Activated B cell treated with CpG ODN at 0.5 μM for 24 hours (primary cell): ENCODE measurements at places on chromosomes 4 and X.
A peak's percentile ranks its signal among the peaks of the same experiment; 100 is the strongest.

- no peaks in the 10 kb centered on the region for H3K27me3 ChIP-seq
- no peak for DNase-seq
- H3K4me1 ChIP-seq: peaks cover 3% of the 10 kb centered on the region
- no peak overlapping the region for H3K27ac ChIP-seq
Measured at GRCh38 chr4:114021451-114021850, 42.0 kb upstream of the ARSJ start.

DNA sequence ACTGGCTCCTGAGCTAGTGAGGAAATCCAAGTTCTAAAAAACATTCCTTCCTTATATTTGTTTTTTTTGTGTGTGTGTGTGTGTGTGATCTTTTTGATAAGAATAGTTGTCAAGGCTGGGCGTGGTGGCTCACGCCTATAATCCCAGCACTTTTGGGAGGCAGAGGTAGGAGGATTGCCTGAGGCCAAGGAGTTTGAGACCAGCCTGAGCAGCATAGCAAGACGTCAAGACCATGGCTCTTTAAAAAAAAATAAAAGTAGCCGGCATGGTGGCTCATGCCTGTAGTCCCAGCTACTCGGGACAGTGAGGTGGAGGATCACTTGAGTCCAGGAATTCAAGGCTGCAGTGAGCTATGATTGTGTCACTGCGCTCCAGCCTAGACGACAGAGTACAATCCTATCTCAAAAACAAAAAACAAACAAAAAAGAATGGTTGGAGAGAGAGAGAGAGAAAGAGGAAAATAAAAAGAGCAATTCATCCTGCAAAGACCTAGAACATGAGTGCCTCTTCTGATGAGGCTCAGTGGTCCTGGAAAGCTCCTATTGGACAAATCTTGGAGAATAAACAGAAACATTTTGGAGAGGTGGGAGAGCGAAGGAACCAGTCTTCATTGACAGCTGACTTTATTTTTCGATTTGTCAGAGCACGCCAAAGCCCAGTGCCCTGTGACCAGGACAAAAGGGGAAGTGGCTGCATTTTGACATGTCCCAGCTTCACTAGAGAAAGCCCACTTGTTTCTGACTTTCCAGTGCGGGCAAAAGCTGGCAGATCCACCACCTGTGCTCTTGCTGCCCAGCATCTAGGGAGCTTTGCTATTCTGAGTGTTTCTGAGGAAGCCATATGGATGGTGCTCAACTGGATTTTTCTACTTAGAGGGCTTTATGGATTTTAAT is 244.7 kb downstream of the PALLD start:
- H3K27ac ChIP-seq: no peak overlapping the region
- H3K36me3 ChIP-seq: no peaks in the 10 kb centered on the region
- H3K4me3 ChIP-seq: no peak overlapping the region

- no peaks in the 10 kb centered on the region for H3K4me1 ChIP-seq
- H3K27me3 ChIP-seq: peaks cover 2% of the 10 kb centered on the region
- no peak overlapping the region for H3K4me3 ChIP-seq
- H3K36me3 ChIP-seq: no peaks in the 10 kb centered on the region
- DNase-seq: no peak
Measured at GRCh38 chr4:87299898-87300297, 22.8 kb downstream of the HSD17B13 start.

GRCh38 chr4:145285928-145286327 is 105.5 kb upstream of the OTUD4 start:
- no peak overlapping the region for H3K27ac ChIP-seq
- H3K4me1 ChIP-seq: no peaks in the 10 kb centered on the region
- no peaks in the 10 kb centered on the region for H3K36me3 ChIP-seq
- H3K27me3 ChIP-seq: peaks cover 5% of the 10 kb centered on the region
- H3K4me3 ChIP-seq: no peak overlapping the region

DNA sequence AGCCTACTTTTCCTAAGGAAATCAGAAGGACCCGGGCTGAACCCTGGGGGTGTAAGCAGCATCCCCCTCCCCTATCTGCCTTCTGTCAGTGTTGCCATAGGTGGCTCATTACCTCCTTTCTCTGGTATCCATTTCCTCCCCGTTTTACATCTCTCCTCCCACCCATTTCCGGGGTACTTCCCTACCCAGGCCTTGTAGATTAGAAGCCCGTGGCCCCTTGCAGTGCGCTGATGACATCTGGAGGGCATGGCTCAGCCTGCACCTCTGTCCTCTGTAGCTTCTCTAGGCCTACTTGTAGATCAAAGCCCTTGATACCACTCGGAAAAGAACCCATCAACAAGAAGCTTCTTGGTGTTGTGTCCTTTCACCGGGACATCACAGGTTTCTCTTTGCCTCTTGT is 71.8 kb downstream of the NBDY start:
- DNase-seq: no peak
- H3K36me3 ChIP-seq: peaks cover 21% of the 10 kb centered on the region
- no peak overlapping the region for H3K4me3 ChIP-seq
- H3K27ac ChIP-seq: peak overlapping the region; percentile 82
- H3K4me1 ChIP-seq: peaks cover 33% of the 10 kb centered on the region

DNA sequence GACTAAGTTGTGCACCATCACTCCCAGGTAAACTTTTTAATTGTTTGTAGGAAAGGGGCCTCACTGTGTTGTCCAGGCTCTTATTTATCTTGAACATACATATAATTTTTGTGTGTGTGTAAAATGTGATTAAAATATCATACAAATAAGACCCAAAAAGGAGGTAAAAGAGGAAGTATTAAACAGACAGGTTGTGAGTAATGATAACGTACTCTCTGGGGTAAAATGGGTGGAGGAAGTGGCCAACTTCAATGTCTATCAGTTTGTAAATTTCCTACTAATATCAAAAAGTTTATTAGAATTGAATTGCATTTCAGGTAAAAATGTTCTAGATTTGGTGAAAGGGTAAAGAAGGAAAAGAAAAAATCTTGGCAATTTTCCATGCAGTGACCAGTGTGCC is 48.8 kb downstream of the SULT1E1 start:
- no peaks in the 10 kb centered on the region for H3K4me1 ChIP-seq
- H3K4me3 ChIP-seq: no peak overlapping the region
- no peaks in the 10 kb centered on the region for H3K27me3 ChIP-seq

DNA sequence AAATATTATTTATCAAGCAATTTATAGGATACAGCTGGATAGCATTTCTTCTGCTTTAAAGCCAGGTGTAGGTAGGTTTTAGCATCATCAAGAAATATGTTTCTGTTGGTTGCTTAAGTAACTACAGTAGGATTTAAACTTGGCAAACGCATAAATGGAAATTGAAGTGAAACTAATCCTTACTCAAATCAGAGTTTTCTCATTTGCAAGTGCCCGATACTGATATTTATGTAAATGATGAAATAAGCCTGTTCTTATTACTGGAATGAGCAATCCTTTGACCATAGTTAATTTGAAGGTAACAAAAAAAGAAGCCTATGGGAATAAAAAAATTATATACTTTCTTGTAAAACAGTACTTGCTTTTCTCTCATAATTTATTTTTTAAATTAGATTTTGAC is 23.2 kb upstream of the PIGA start:
- H3K36me3 ChIP-seq: no peaks in the 10 kb centered on the region
- no peak overlapping the region for H3K4me3 ChIP-seq
- no peak overlapping the region for H3K27ac ChIP-seq
- H3K27me3 ChIP-seq: peaks cover 2% of the 10 kb centered on the region
- DNase-seq: no peak
- H3K4me1 ChIP-seq: peaks cover 3% of the 10 kb centered on the region

GRCh38 chr4:64882311-64883086 is 473.2 kb upstream of the TECRL start:
- H3K27me3 ChIP-seq: no peaks in the 10 kb centered on the region
- no peak overlapping the region for H3K27ac ChIP-seq
- no peak overlapping the region for H3K4me3 ChIP-seq
- H3K4me1 ChIP-seq: no peaks in the 10 kb centered on the region
- no peak for DNase-seq
- H3K36me3 ChIP-seq: no peaks in the 10 kb centered on the region

GRCh38 chr4:139814323-139815015 is 148.8 kb downstream of the MGST2 start:
- peaks cover 4% of the 10 kb centered on the region for H3K4me1 ChIP-seq
- peaks cover 5% of the 10 kb centered on the region for H3K27me3 ChIP-seq
- H3K4me3 ChIP-seq: no peak overlapping the region
- no peak for DNase-seq

GRCh38 chrX:154019061-154019621 is 561 bp downstream of the IRAK1 start:
- no peaks in the 10 kb centered on the region for H3K27me3 ChIP-seq
- H3K36me3 ChIP-seq: peaks cover 27% of the 10 kb centered on the region
- peaks cover 25% of the 10 kb centered on the region for H3K4me1 ChIP-seq

DNA sequence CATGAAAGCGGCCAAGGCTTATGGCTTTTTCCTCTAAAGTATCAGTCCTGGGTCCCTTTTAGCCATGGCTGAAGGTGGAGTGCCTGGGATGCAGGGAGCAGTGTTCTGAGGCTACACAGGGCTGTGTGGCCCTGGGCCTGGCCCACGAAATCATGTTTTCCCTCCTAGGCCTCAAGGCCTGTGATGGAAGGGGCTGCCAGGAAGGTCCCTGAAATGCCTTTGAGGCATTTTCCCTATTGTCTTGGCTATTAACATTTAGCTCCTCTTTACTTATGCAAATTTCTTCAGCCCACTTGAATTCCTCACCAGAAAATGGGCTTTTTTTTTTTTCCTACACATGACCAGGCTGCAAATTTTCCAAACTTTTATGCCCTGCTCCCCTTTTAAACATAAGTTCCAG is 657.0 kb downstream of the DACH2 start:
- H3K36me3 ChIP-seq: no peaks in the 10 kb centered on the region
- no peaks in the 10 kb centered on the region for H3K4me1 ChIP-seq
- H3K27me3 ChIP-seq: no peaks in the 10 kb centered on the region
- no peak overlapping the region for H3K4me3 ChIP-seq

DNA sequence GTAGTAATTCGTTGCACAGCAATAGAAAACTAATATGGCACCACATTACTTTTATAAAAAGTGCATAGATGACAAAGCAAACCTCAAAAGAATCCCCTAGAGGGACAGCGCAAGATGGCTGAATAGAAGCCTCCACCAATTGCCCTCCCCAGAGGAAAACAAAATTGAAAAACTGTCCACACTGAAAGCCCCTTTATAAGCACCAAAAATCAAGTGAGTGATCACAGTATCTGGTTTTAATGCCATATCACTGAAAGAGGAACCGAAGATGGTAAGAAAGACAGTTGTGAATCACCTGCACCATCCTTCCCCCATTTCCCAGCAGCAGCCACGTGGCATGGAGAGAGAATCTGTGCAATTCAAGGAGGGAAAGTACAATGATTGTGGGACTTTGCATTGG is 522.2 kb downstream of the GLUD2 start:
- DNase-seq: no peak
- no peak overlapping the region for H3K27ac ChIP-seq
- H3K27me3 ChIP-seq: no peaks in the 10 kb centered on the region
- no peak overlapping the region for H3K4me3 ChIP-seq
- no peaks in the 10 kb centered on the region for H3K36me3 ChIP-seq

DNA sequence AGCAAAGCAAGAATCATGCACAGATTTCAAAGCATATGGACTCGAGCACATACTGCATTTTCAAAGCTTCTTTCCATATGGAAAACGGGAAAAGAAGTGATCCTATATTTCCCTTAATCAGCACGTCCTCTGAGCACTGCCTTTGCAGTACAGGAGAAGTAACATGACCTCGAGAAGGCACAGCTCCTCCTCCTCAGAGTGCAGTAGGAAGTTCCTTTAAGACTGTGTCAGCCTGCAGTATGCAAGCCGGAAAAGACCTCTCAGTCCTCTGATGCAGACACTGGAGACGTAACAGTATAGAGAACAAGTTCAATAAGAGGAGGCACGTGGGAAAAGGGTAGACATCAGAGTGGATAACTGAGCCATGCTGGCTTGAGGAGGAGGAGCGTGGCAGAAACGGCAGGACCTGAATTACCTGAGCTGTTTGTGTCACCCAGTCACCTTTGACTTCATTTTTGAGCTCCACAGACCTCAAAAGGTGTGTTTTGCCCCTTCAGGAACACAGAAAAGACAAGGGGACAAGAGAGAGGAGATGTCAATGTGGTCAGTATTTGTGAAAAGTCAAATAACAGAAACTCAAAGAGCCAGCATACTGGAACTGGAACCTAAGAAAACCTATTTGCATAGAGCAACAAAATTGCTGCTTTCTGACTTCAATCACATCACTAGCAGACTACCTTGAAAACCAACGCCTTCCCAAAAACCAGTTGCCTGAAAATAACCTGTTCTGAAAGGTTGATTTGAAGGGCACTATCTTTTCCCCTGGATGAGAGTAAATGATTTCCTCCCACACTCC is 20.8 kb downstream of the IRF2 start:
- no peaks in the 10 kb centered on the region for H3K27me3 ChIP-seq
- peak overlapping the region; percentile 87 for H3K27ac ChIP-seq
- H3K4me3 ChIP-seq: peak overlapping the region; percentile 65
- DNase-seq: no peak
- H3K36me3 ChIP-seq: peaks cover 46% of the 10 kb centered on the region
- H3K4me1 ChIP-seq: peaks cover 91% of the 10 kb centered on the region

DNA sequence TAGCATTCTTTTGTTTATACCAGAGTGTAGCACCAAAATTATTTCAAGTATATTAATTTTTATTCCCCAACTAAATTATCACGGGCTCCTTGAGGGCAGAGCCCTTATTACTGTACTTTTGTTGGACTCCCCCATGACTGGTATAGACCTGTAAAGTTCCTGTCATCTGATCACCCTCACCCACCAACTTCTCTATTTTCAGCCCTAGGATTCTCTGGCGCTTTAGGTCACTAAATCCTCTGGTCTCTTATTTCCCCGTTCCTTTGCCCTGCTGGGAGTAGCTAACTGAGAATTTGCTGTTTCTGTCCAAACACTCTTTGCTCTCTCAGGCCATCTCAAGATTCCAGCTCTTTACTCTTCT is 3.2 kb upstream of the XKRX start:
- H3K27me3 ChIP-seq: no peaks in the 10 kb centered on the region
- peak overlapping the region; percentile 84 for H3K27ac ChIP-seq
- peak overlapping the region; percentile 47 for H3K4me3 ChIP-seq
- DNase-seq: no peak
- peaks cover 37% of the 10 kb centered on the region for H3K4me1 ChIP-seq

DNA sequence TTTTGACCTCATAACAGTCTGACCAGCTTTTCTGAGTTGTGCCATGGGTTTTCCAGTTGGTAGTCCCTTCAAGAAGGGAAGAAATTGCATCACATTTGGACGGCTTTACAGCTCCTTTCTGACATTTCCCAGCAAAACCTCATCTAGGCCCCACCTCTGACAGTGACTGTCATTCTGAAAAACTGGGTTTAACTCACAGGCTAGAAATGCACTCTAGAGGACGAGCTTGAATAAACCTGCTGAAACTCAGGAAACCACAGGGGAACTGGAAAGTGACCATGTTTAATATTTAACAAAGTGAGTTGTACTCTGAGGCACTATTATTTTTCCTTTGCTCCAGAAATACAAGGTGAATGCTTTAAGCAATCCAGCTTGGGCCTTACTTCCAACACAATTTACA is 434.3 kb upstream of the RASGEF1B start:
- H3K4me3 ChIP-seq: no peak overlapping the region
- H3K27me3 ChIP-seq: no peaks in the 10 kb centered on the region
- no peaks in the 10 kb centered on the region for H3K4me1 ChIP-seq
- H3K36me3 ChIP-seq: no peaks in the 10 kb centered on the region

- no peaks in the 10 kb centered on the region for H3K36me3 ChIP-seq
- H3K4me3 ChIP-seq: no peak overlapping the region
- DNase-seq: no peak
- H3K27ac ChIP-seq: no peak overlapping the region
- H3K27me3 ChIP-seq: peaks cover 55% of the 10 kb centered on the region
Measured at GRCh38 chr4:121943941-121944340, 7.9 kb downstream of the TRPC3 start.

GRCh38 chr4:5157791-5158770 is 106.8 kb downstream of the STK32B start:
- no peak overlapping the region for H3K4me3 ChIP-seq
- no peak overlapping the region for H3K27ac ChIP-seq
- H3K36me3 ChIP-seq: no peaks in the 10 kb centered on the region

GRCh38 chrX:108380222-108380621 is 58.0 kb downstream of the COL4A6 start:
- H3K27me3 ChIP-seq: no peaks in the 10 kb centered on the region
- H3K4me1 ChIP-seq: no peaks in the 10 kb centered on the region
- no peak for DNase-seq
- no peaks in the 10 kb centered on the region for H3K36me3 ChIP-seq
